ENCODE measurements at places on chromosomes 5 and 9. TPM values are rescaled to one million over a fixed set of nuclear protein-coding genes. Genes with fewer than 3 reads are reported as not detected.

The GGTA1 gene
- total RNA-seq, result not detected

The CCNO gene
- not detected for total RNA-seq

The HTR4 gene
- not detected for total RNA-seq

The RGMB gene
- total RNA-seq, result 11.3 TPM
